ENCODE measurements at places on chromosomes 2 and 18. TPM values are rescaled to one million over a fixed set of nuclear protein-coding genes. Genes with fewer than 3 reads are reported as not detected.

The NPHP1 gene
- polyA plus RNA-seq: 17.4 TPM

The RAB31 gene
- polyA plus RNA-seq: 34.0 TPM

The SOCS6 gene
- 33.4 TPM for polyA plus RNA-seq

The REG3A gene
- not detected for polyA plus RNA-seq
